ENCODE measurements at places on chromosomes 5 and 9.
A peak's percentile ranks its signal among the peaks of the same experiment; 100 is the strongest.

DNA sequence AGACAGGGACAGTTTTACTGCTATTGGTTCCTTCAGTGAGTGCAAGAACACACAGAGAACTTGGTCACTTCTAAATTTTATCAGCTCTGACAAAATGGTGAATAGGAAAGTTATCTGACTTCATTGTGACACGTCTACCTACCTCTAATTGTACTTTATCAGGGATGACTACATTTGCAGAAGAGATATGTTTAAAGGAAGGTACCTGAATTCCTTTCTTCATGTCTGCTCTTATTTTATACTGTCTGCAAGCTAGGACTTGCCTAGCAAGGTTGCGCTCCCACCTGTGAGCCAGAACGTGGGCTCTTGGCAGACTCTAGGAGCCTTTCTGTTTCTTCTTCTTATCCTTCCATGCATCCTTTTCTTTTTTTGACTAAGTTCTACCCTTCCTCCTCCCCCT is 1.6 kb downstream of the SLC27A6 start:
- DNase-seq = no peak

DNA sequence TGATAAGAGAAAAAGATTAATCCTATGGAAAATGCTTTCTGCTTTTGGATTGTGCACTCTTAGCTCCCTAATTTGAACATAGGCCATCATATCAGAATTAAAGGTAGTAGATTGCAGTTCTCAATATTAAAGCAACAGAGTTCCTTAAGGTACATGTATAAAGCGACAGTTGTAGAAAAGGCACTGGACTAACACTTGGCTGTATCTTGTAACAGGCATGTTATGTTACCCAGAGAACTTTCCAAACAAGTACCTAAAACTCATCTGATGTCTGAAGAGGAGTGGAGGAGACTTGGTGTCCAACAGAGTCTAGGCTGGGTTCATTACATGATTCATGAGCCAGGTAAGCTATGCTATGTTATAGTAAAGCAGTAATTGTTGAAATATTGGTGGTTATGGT is 3.3 kb upstream of the SECISBP2 start:
- no peak for DNase-seq

- DNase-seq = no peak
Measured at GRCh38 chr5:39273314-39273954, 54.1 kb upstream of the FYB1 start.

DNA sequence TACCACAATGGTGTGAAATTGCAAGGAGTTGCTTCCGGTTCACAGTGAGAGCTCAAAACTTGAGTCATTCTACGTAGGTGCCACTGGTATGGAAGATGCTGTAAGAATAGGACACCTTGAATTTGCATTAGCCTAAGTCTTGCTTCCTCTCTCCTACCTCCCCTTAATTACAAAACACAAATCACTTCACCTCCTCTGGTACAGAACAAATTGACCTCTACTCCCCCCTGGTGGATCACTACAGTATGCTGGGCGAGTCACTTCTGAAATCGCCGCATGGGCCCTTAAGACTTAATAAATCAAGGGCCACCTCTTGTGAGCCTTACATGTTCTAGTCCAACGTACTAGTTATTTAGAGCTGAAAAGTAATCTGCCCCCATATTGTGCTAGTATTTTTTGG is 145.3 kb upstream of the SMARCA2 start:
- DNase-seq = no peak

- no peak for DNase-seq
Measured at GRCh38 chr5:177171961-177172360, 38.4 kb downstream of the NSD1 start.

- no peak for DNase-seq
Measured at GRCh38 chr5:161734741-161735140, 49.2 kb downstream of the GABRA6 start.

GRCh38 chr9:119369680-119370366 is 588 bp upstream of the BRINP1 start:
- no peak for DNase-seq

DNA sequence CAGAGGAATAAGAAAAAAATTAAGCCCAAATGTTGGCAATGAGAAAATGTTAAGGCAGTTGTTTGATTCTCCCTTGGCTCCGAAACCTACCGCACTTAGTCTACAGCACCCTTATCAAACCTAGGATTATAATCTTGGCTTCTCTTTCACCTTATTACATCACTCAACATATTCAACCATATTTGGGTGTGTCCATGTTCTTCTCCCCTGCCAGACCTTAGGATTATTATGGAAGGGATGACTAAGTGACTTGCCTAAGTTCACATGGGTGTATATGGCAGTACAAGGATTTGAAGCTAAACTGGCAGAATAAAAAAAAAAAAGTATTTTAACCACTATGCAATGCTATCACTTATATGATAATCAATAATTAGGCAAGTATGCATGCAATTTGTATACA is 76.4 kb downstream of the PLK2 start:
- no peak for DNase-seq

- no peak for DNase-seq
Measured at GRCh38 chr5:93721071-93721470, 20.3 kb downstream of the POU5F2 start.

- DNase-seq = no peak
Measured at GRCh38 chr9:137975527-137975913, 97.9 kb downstream of the CACNA1B start.

DNA sequence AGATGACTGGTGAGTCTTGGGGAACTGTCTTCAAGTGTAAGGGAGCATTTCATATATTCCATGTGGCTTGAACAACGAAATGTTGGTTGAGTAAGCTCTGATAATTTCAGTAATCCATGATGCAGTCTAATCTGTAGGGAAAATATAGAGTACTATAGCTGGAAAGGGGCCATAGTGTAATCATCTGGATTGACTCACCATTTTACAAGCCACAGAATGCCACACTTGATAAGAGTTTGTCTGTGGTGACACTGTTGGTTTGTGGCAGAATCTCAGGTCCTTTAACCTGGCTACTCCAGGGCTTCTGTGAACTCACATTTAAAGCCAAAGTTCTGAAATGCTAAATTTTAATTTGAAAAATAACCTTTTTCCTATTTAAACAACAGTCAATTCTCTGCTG is 16.3 kb upstream of the MAML1 start:
- DNase-seq = no peak

GRCh38 chr5:54792611-54793404 is 192.6 kb downstream of the ESM1 start:
- DNase-seq = no peak

DNA sequence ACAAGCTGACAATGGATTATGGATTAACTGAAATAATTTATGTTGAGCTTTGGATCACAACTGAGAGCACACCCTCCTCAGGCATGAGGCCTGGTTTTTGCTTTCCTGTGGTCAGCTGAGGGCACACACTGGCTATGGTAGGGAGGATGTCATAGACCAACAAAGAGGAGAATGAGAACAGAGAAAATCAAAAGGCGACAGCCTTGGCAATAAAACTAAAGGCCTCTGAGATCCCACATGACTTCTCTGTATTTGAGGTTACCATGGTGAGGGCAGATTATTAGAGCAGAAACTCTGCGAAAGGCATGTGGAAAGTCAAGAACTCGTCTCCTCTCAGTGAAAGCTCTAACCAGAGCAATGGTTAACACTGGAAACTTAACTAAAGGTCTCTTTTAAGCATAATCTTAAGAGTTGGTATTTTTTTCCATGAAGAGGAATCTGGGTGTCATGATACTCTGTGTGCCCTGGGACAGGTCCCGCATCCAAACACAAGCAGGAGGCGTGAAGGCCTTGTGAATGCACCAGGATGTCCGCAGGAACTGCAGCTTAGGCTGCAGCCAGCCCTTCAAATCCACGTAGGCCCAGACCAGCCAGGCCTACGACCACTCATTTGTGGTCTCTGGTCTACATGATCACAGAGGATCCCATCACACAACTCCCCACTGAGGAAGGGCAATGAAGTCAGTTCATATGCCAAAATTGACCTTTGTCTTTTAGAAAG is 12.4 kb upstream of the MEIKIN start:
- no peak for DNase-seq

- no peak for DNase-seq
Measured at GRCh38 chr9:136268318-136268717, 22.7 kb upstream of the QSOX2 start.

DNA sequence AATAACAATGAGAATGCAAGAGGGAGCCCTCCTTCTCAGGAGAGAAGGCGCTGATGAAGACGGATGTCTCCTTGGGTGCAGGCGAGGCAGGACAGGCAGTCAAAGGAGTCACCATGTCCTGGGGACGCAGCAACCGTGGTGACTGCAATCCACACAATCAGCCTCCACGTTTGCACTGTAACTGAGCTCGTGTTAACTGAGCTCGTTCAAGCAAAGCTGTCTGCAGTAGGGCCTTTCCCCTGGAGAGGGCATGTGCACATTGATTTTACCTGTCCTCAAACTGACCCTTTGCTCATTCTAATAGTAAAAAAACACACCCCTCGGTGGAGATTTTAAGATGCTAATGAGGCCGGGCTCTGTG is 2.8 kb downstream of the SARDH start:
- DNase-seq = no peak

GRCh38 chr5:14668181-14668591 is 3.7 kb downstream of the OTULIN start:
- DNase-seq = no peak

- DNase-seq = no peak
Measured at GRCh38 chr9:125153712-125154367, 10.5 kb upstream of the SCAI start.

DNA sequence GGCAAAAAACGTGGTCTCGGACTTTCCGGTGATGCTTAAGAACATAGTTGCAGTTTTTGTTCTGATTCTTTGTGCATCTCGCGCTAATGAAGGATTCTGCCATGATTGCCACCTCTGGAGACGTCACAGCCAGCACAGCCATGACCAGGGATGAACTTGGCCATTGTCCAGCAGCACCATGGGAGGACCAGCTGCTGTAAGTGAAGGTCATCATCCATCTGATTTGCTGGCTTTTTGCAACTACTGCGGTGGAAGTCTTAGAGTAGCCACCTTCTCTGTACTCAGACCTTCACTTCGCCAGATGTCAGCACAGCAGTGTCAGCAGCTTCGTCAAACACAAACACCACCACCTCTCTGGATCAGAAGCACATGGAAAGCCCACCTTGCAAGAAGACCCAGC is 45.7 kb downstream of the NSUN2 start:
- no peak for DNase-seq

DNA sequence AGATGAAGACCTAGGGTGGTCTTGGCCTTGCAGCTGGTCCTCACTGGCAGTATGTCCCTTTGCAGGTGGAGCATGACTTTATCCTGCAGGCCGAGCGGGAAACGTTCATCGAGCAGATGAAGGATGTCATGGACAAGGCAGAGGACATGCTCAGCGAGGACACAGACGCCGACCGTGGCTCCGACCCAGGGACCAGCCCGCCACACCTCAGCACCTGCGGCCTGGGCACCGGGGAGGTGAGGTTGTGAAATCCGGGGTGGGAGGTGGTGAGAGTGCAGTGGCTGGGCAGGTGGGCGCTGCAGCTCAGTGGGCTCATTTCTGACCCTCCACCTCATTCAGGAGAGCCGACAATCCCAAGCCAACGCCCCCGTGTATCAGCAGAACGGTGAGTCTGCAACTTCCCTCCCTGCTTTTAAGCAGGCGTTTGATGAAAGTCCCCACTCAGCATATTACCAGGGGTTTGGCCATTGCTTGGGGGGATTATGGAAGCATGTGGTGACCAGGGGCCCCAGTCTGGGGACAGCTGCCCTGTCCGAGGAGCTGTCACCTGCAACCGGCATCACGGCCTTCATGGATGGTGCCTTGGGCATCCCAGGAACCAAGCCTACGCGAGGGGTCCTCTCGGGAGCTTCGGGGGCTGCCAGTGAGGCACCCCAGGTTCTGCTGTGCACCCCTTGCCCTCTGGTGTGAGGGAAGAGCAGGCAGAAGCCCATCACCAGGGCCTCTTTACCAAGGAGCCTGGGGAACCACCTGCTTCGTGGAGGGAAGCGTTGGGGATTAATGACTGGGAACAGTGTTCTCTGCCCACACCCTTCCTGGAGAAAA is 84.0 kb downstream of the WNK2 start:
- no peak for DNase-seq

DNA sequence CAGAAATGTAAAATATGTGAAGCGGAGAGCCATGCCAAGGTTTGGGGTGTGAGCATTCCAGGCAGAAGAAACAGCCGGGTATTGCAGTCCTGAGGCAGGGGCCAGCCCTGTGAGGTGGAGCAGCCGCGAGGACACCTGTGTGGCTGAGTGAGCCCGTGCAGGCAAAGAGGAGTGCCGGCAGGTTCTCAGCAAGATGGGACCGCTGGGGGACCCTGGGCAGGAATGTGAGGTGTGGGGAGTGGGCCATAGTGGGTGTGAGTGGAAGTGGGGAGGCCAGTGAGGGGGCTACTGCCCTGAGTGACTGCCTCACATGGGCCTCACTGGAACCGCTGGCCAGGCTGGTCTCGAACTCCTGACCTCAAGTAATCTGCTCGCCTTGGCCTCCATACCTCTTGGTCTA is 8.1 kb upstream of the PRR7 start:
- DNase-seq = no peak

DNA sequence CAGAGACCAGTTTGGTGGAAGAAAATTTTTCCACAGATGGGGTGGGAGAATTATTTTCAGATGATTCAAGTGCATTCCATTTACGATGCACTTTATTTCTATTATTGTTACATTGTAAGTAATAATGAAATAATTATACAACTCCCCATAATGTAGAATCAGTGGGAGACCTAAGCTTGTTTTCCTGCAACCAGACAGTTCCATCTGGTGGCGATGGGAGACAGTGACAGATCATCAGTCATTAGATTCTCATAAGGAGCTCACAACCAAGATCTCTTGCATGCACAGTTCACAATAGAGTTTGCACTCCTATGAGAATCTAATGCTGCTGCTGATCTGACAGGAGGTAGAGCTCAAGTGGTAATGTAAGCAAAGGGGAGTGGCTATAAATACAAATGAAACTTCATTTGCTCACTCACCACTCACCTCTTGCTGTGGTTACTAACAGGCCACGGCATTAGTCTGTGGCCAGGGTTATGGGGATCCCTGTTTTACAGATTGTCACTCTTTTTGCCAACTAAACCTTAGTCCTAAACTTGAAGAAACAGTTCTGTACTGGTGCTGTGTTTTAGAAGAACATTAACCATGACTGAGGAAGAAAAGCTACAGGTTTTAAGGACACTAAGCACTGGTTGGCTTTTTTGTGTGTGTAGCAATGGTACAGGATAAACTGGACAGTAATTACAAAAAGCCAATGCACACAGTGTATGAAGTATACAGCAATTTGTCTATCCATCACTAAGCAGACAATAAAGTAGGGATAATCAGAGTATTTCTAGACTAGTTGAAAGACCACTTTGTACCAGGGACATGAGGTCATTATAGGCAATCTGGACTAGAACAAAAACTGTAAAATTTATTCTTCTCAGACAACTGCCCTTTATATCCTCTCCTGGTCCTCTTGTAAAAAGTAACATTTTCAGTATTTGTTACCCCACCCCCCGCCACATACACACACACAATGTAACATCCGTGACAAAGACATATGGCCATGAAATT is 9.9 kb downstream of the TMEM232 start:
- DNase-seq = no peak

- peak; percentile 42 for DNase-seq
Measured at GRCh38 chr9:121267689-121268597, at the start of gene GSN. Gene GSN (plus strand): TSS chr9:121268162. CDS start chr9:121301972, 33,810 bp downstream.

GRCh38 chr9:134624137-134624591 is 17.4 kb upstream of the COL5A1 start:
- no peak for DNase-seq

GRCh38 chr5:172109749-172110148 is 78.3 kb downstream of the STK10 start:
- no peak for DNase-seq

GRCh38 chr9:132780230-132781007 is 97.7 kb downstream of the AK8 start:
- DNase-seq = no peak

All from activated CD4-positive, alpha-beta T cell treated with anti-CD3 and anti-CD28 coated beads, Interleukin-2, amount 50 U/mL, for 1 hour (primary cell).